Stimulated activated CD4-positive, alpha-beta T cell treated with anti-CD3 and anti-CD28 coated beads, Interleukin-4, amount 100 ng/mL, for 48 hours (primary cell): ENCODE measurements at places on chromosomes 13 and 19.
A peak's percentile ranks its signal among the peaks of the same experiment; 100 is the strongest.

DNA sequence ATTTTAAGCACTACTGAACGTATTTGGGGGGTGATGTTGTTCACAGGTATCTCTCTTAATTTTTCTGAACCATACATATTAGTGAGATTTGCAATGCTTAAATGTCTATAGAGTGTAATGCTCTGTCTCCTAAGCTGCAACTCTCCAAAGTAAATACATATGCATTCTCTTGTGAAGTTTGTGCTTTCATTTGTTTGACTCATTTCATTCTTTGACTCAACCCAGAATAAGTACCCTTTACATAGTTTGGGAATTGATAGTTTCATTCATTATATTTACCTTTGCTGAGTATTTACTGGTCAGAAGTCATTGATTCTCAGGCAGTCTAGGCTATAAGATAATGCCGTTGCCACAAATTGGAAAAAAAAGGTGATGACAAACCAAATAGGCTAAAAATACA lies 406.9 kb downstream of the FGF9 start:
- DNase-seq, result no peak

- DNase-seq, result no peak
These were observed 21.8 kb downstream of the SAMD4B start for GRCh38 chr19:39363901-39364457.

DNA sequence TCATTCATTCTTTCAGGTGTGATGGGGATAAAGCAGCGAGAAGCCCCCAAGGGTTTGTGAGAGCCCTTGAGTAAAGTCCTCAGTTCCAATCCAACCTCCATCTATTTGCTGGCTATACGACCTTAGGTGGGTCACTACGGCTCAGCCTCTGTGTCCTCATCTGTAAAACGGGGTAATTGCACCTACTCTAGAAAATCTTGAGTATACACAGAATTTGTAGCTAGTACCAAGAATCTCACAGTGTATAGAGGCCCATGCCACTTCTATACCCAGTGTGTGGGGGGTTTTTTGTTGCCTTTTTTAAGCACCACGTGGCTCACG lies 406 bp upstream of the DNMT1 start:
- no peak for DNase-seq

DNA sequence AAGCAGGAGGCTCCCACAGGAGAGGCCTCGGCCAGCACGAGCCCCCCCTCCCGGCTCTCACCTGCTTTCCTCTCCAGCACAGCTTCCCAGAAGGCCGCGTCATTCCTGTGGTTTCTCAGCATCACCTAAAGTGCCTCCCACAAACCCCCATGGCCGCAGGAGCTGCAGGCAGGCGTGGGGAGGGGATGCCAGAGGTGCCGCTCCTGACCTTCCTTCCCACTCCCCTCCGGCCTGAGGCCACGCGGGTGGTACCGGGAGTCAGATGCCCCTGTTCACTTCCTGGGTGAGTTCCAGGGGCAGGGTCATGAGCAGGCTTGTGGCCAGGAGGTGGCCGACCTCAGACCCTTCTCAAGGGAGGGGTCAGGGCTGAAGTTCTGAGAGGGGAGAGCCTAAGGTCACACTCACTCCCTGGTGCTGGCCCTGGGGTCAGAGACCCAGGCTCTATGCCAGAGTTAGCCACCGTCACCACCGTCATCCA lies 14.4 kb upstream of the NPAS1 start:
- no peak for DNase-seq

- no peak for DNase-seq
These were observed 1463.4 kb upstream of the PCDH20 start for GRCh38 chr13:62879071-62879470.

- peak; percentile 63 for DNase-seq
These were observed 4.2 kb downstream of the PRR36 start for GRCh38 chr19:7869910-7870511.

DNA sequence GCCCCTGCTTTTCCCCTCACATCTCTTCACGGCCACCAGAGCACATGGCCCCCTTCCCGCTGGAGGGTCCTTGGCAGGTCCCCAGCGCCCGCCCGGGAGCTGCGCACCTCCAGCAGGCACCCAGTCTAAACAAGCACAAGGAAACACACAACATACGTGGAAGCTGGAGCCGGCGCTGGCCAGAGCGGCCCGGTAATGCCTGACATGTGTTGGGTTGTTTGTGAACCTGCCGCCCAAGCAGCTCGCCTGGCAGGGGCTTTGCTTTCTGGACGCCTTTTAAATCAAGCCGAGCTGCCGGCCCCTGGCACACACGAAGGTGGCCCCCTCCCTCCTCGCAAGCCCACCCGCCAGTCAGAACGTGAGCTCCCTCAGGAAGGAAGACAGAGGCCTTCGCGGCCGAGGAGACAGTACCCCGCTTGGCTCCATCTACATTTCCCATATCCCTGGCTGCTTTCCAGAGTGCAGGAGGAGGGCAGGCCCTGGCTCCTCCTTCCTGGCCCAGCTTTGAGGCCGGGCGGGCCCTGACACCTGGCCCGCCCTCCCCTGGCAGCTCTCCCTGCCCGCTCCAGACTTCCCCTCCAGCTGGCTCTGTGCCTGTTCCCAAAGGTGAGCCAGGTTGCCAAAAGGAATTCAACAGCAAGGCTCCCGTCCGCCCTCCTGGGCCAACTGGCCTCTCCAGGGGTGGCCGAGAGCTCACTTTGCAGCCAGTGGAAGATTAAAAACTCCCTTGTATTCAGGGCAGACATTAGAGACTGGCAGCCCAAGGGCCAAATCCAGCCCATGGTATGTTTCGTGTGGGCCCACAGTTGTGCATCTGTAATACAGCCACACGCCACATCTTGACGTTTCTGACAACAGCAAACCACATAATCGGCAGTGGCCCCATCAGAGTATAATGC lies 28.7 kb downstream of the COMP start:
- no peak for DNase-seq

GRCh38 chr19:35596366-35596999 lies 10.5 kb downstream of the PMIS2 start:
- no peak for DNase-seq

DNA sequence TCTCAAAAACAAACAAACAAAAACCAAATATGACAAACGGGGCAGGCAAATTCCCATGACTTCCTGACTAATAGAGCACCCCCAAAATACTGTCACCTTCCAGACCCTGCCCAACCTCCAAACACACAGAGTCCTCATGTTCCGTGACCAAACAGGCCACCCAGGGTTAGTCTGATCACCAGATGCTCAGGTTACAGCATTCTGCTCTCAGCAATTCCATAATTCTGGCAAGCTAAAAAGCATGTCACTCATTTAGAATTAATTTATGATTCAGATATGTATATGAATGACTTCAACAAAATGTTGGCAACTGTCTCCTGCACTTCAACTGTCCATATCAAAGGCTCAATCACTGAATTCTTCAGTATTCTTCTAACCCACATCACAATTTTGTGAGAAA lies 52.4 kb downstream of the ZIC5 start:
- DNase-seq, result no peak

DNA sequence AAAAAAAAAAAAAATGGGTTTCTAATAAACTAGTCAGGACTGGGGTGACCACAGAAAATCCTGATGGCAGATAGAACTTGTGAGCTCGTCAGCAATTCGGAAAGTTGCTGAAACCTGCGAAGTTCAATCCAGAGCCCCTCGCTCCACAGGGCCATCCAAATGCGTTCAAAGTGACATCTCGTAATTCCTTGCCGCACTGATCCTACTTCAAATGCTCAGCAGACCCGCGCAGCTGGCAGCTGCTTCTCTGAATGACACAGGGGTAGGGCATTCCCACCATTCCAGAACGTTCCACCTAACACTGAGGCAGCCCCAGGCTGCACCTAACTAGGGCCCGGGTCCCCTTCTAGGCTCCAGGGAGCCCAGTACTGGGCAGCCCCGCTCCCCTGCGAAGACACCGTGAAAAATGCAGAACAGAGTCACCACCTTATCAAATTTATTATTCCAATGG lies 4.8 kb upstream of the DAPK3 start:
- no peak for DNase-seq

GRCh38 chr19:4717191-4717965 lies 6.3 kb downstream of the DPP9 start:
- no peak for DNase-seq

GRCh38 chr19:56088497-56089215 lies 32.4 kb downstream of the ZNF787 start:
- DNase-seq, result no peak

GRCh38 chr13:98514288-98514687 lies 62.6 kb downstream of the STK24 start:
- DNase-seq, result no peak

- no peak for DNase-seq
These were observed 955 bp downstream of the ZNF274 start for GRCh38 chr19:58183817-58184215.

GRCh38 chr19:38685666-38686529 lies 38.4 kb downstream of the ACTN4 start:
- DNase-seq, result no peak

GRCh38 chr19:32798201-32798600 lies 71.4 kb downstream of the SLC7A9 start:
- no peak for DNase-seq

DNA sequence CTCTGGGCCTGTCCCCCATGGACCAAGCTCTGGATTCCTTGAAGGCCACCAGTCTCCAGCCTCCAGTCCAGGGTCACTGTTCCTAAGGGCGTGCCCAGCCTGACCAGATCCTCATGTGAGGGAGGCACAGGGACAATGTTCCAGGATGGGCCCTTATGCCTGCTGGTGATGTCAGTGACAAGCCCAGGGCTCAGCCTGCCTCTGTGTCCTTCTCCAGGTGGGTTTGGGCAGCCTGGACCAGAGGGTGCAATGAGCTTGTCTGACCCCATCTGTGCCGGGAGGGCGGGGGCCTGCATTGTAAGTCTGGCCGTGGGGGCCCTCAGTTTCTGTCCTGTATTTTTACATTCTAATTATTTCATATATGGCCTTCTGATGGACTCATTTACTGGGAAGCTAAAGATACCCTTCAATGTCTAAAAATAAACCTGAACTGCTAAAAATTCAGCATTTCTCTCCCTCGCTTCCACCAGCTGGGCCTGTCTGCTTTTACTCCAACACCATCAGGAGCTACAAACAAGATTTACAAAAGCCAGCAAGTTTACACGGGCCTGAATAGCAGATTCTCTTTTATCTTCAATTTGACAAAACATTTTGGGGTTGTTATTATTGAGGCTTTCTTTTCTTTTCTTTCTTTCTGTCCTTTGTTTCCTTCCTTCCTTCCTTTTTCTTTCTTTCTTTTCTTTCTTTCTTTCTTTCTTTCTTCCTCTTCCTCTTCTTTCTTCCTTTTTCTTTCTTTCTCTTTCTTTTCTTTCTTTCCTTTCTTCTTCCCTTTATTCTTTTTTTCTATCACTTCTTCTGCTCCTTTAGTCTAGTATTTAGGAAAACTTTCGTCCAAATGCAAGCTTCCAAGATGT lies 34.2 kb upstream of the C19orf12 start:
- DNase-seq, result no peak

- no peak for DNase-seq
These were observed 112.0 kb upstream of the KL start for GRCh38 chr13:32904266-32904665.

- no peak for DNase-seq
These were observed 351.6 kb upstream of the KLF12 start for GRCh38 chr13:74485757-74486156.

DNA sequence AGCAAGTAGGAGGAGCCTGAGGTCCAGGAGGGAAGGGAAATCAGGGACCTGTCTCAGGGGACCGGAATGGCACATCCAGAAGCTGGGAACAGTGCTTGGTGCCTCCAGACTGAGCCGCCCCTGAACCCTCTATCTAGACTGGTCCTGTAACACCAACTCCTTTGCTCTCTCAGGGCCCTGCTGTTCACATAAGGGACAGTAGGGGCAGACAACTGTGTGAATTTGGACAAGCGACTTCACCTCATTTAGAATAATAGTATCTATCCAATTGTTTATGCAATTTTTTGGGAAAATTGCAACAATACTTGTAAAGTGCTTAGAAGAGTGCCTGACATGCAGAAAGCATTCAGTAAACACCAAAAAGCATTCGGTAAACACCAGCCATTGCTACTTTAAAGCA lies 14.0 kb downstream of the SYMPK start:
- no peak for DNase-seq

- DNase-seq, result no peak
These were observed 82.8 kb downstream of the STARD13 start for GRCh38 chr13:33202644-33203169.
